ENCODE measurements at places on chromosomes 12 and 14.
A peak's percentile ranks its signal among the peaks of the same experiment; 100 is the strongest.

- DNase-seq, result no peak
Measured at GRCh38 chr12:98211909-98212695, 303.3 kb upstream of the TMPO start.

- DNase-seq, result no peak
Measured at GRCh38 chr12:92624236-92624635, 78.6 kb upstream of the PLEKHG7 start.

- peak; percentile 93 for DNase-seq
Measured at GRCh38 chr14:102893452-102893851, 29.0 kb upstream of the AMN start.

DNA sequence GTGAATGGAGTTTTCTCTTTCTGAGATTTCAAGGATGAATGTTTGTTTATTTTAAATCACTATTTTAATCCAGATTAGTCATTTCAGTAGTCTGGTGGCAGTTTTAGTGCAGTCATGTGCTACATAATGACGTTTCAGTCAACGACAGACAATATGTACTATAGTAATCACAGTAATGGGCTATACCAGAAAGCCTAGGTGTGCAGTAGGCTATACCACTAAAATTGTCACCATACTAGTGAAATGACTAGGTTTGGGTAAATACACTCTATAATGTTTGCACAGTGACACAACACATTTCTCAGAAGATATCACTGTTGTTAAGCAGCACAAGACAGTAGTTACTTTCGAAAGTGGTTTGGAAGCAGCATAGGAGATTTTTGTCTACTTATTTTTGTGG, 203.1 kb downstream of the ETNK1 start:
- no peak for DNase-seq

GRCh38 chr12:94516985-94517384, 57.3 kb upstream of the CEP83 start:
- DNase-seq, result no peak

GRCh38 chr14:33790996-33791395, 159.9 kb downstream of the EGLN3 start:
- no peak for DNase-seq

DNA sequence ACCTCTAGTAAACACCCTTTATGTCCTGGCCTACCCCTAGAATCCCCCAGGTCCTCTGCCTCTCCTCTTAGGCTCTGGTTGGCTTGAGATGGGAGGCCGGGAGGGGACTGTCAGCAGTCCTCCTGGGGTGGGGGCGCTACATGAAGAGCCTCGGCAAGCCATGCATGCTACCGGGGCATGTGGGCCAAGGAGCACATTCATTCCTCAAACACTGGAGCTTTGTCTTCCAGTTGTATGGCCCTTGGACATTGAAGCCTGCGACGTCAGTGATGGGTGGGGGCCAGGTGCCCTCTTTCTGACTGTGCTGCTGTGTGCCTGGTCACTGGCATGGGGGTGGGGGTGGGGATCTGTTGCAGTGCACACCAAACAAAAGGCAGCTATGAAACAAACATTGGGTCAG, 15.8 kb upstream of the CELA1 start:
- DNase-seq, result no peak

- peak; percentile 45 for DNase-seq
Measured at GRCh38 chr12:56158926-56159461, 835 bp downstream of the MYL6 start.

GRCh38 chr12:12081836-12082497, 11.2 kb downstream of the BCL2L14 start:
- DNase-seq, result no peak

DNA sequence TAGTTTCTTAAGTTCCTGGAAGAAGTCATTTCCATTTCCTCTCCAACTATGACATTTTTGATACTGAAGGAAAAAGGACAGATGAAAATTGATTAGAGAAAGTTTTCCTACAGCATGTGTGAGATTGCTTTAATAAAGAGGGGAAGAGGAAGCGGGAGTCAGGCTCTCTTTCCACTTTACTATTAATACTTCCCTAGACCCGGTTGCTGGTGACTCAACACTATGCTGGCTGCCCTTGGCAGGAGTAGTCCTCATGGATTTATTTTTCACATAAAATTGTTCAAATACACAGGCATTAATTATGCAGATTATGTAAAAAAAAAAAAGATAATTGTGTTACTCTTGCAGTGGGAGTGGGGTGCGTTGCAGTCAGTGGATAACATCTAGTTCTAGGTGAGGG, 293.4 kb downstream of the EGLN3 start:
- no peak for DNase-seq

DNA sequence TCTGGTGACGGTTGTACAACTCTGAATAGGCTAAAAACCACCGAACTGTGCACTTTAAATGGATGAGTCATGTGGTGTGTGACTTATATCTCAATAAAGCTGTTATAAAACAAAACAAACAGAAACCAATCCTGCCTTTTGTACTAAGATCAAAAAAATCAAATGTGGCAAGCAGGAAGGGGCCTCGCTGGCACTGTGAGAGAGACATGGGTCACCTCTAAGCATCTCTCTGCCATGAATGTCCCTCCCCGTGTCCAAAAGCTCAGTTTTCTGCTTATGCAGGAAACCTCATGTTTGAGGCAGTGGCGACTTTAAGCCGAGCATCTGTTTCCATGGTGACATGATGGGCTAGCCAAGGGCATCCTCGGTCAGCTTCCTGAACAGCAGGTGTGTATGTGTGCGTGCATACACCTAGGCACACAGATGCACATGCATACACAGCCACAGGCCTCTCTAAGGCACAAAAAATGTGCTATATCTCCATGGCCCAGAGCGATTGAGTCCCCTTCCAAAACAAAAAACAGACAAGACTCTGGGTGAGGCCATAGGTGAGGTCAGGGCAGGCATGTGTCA, 44.4 kb downstream of the ARL6IP4 start:
- DNase-seq, result no peak

GRCh38 chr12:101671833-101672232, 25.6 kb upstream of the CHPT1 start:
- no peak for DNase-seq

- no peak for DNase-seq
Measured at GRCh38 chr12:57834086-57834876, 12.2 kb downstream of the CTDSP2 start.

- no peak for DNase-seq
Measured at GRCh38 chr12:98156697-98157096, 358.7 kb upstream of the TMPO start.

- no peak for DNase-seq
Measured at GRCh38 chr14:54567639-54568561, 972 bp downstream of the SAMD4A start.

GRCh38 chr12:7155471-7156034, 25.4 kb downstream of the CLSTN3 start:
- DNase-seq, result no peak

GRCh38 chr14:35875296-35875695, 49.2 kb downstream of the BRMS1L start:
- DNase-seq, result no peak

DNA sequence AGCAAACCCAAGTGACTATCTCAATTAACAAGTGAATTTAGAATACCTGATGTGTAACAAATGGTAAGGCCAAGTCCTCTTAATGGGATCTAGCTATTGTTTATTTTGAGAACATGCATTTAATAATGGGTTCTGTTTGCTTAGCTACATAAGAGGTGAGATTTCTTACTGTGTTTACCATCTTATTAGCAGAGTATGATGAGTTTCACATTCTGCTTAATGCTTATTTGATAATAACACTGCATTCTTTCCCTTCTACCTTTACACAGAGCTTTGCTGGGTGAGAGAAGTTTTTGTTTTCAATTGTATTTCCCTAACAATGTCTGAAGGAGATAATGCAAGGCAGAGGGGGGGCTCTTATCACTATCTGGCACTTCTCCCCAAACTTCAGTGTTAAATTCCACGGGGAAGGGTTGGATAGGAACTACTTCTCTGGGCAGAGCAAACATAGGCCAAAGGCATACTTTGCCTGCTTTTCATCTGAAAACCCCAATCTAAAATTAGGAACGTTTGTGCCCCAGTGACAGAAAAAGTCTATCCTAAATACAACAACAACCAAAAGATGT, 129.0 kb upstream of the ATXN7L3B start:
- no peak for DNase-seq

DNA sequence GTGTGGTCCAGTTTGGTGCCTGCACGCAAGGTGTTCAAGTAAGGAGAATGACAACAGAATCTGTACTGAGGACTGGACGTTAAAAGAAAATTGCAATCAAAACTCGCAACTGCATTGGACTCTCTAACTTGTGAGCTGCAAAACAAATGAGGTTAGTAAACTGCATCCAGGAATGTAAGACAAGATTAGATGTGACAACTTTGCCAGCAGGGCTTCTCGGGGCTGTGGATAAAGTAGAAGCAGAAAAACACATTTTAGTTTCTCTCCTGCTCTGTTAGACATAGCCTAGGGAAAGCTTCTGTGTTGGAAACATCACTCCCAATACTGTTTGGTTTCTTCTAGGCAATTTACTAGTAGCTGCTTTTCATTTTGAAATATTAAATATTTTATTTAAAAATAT, 338.2 kb upstream of the NAV3 start:
- DNase-seq, result no peak

- DNase-seq, result no peak
Measured at GRCh38 chr12:42444192-42444943, 118.4 kb downstream of the PPHLN1 start.

DNA sequence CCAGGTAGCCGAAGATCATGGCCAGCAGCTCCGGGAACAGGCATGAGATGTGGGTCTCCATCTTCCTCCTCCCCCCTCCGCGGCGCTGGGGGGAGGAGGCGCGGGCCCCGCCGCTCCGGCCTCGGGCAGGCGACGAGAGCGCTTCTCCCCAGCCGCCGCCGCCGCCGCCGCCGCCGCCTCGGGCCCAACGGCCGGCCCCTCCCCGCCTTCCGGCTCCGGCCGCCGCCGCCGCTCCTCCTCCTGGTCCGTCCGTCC, 448 bp downstream of the FBXL14 start:
- no peak for DNase-seq

GRCh38 chr12:5746917-5747316, 198.1 kb downstream of the ANO2 start:
- DNase-seq, result no peak

- no peak for DNase-seq
Measured at GRCh38 chr14:100076606-100077005, 11.4 kb downstream of the EVL start.

GRCh38 chr12:101857043-101857558, 20.3 kb upstream of the DRAM1 start:
- no peak for DNase-seq

- no peak for DNase-seq
Measured at GRCh38 chr12:49733219-49734017, 7.9 kb upstream of the TMBIM6 start.
